ENCODE measurements at places on chromosomes 1 and 21.

DNA sequence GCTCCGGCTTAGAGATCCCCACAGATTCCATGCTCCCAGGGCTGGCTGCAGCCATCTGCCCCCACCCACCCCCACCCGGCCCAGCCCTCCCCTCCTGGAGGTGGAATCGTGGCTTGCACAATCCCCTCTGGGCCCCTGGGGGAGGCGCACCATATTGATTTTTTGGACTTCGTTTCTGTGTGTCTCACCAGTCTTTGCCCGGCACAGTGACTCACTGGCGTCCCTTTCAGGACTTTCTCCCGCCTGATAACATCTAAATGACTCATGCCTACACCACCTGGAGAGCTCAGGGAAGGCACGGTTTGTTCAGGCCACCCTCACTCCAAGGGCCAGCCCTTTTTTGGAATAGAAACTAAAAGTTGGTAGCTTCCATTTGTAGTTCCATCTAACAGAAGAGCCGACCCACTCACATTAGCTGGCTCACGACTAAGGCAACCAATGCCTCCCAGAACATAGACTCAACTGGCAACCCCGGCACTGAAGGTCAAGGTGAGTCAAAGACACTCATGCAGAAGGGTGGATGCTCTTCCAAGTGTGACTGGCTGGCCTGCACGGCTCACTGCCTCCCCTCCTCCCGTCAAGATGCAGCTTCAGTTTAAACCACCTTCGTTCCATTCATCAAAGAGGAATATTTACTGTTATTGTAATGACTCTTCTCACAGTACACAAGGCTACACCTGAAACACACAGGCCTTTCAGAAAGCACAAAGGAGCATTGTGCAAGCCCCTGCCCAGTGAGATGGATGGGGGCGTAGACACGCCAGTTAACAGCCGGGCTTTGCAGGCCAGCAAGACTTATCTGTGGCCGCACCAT lies 18.1 kb upstream of the ETS2 start:
- no peak for DNase-seq

GRCh38 chr1:51551848-51552296 lies 32.8 kb upstream of the EPS15 start:
- no peak for DNase-seq

- DNase-seq = no peak
Measured at GRCh38 chr1:3590139-3590763, 21.1 kb downstream of the MEGF6 start.

DNA sequence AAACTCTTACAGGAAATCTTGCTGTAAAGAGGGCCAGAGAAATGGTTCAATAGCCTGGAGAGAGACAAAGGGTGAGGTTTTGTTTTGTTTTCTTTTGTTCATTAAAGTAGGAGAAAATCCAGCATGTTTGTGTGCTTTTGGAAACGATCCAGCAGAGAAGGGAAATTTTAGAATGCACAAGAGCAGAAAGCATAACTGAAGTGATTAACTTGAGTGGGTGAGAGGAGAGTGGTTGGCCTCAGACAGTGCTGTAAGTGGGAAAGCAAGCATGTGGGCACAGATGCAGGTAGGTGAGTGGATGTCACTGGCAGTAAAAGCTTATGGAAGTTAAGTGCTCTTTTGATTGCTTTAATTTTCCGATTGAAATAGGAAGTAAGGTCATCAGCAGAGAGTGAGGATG lies 50.2 kb downstream of the EEIG2 start:
- no peak for DNase-seq

GRCh38 chr1:203818399-203818798 lies 23.0 kb downstream of the ZBED6 start:
- DNase-seq = no peak
